Mesothelial cell of epicardium (in vitro differentiated cells): ENCODE measurements at places on chromosomes 7 and 10.

DNA sequence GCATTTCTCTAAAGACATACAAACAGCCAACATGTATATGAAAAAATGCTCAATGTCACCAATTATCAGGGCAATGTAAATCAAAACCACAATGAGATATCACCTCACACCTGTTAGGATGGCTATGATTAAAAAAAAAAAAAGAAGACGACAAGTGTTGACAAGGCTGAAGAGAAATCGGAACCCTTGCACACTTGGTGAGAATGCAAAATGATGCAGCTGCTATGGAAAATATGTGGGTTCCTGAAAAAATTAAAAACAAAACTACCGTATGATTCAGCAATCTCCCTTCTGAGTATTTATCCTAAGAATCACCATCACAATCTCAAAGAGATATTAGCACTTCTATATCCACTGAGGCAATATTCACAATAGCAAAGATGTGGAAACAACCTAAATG, 11.3 kb downstream of the LMBR1 start:
- no peak overlapping the region for H3K27ac ChIP-seq
- peaks cover 41% of the 10 kb centered on the region for H3K36me3 ChIP-seq
- no peaks in the 10 kb centered on the region for H3K27me3 ChIP-seq
- no peak overlapping the region for H3K4me3 ChIP-seq
- peaks cover 8% of the 10 kb centered on the region for H3K4me1 ChIP-seq
- DNase-seq = no peak

DNA sequence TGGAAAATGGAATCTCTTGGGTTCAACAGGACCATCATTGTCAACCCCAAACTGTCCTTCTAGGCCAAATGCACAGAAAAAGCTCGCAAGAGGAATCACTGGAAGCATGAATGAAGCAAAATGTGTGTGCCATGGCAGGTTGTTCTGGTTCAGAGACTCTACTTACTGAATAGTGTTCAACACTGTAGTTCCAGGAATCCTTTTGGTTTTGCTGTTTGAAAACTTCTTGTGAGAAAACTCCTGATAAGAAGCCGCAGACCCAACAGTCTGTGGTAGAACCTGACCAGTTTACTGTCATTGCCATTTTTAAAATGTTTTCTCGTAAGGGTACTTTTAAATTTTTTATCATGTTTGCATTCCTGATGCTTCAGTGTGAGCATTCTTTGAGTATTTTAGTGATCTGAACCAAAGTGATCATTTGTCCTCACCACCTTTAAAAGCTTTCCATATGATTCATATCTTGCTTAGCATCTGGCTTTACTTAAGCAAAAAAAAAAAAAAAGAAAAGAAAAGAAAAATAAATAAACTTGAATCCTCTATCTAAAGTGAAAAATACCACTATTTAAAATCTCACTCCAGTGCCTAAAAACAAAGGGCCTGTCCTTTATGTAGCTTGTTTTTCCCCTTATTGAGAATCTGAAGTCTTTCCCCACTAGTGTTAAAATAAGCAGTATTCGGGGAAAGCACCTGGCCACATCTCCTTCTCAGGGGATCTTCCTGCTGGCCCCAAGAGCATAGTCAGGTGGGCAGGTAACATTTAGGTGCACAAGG, 92.4 kb downstream of the WNT2 start:
- peaks cover 31% of the 10 kb centered on the region for H3K4me1 ChIP-seq
- DNase-seq = no peak
- peak overlapping the region; percentile 93 for H3K27ac ChIP-seq
- H3K4me3 ChIP-seq = no peak overlapping the region

- peaks cover 6% of the 10 kb centered on the region for H3K36me3 ChIP-seq
- H3K4me3 ChIP-seq = no peak overlapping the region
- DNase-seq = no peak
- peaks cover 30% of the 10 kb centered on the region for H3K4me1 ChIP-seq
- H3K27me3 ChIP-seq = no peaks in the 10 kb centered on the region
Measured at GRCh38 chr10:20647756-20648155, 249.4 kb downstream of the NEBL start.

- no peak overlapping the region for H3K4me3 ChIP-seq
- H3K27ac ChIP-seq = peak overlapping the region; percentile 41
- peaks cover 62% of the 10 kb centered on the region for H3K4me1 ChIP-seq
- DNase-seq = no peak
Measured at GRCh38 chr10:110076559-110077318, 69.0 kb downstream of the ADD3 start.

DNA sequence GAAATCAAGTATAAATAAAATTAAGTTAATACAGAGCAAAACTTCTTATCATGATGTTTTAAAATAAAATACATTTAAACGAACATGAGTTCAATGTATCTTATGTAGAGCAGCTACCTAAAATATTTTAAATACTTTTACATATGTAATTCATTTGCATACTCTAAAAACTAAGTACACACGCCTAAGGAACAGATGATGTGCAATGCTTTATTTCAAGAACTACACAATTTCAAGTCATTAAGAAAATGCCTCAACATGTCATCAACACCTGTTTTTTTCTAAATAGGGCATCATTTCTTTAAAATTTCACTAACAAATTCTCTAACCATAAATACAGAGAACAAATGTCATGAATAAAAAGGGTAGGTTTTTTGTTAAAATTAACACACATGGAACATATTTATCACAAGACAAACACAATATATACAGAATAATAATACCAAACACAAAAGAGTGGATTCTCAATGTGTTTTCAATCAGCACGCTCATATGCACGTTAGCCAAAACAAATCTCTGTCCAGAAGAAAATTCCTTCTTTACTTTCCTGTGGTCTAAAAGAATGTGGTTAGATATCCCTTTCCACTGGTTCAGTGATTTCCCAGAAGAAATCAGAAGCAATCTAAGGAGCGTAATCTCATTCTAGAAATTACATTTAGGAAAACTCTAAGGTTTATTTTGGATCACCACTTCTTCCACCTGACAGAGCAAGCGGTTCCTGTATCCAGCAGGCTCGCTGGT, 73.0 kb upstream of the PFKP start:
- H3K4me1 ChIP-seq = no peaks in the 10 kb centered on the region
- no peak for DNase-seq
- H3K27ac ChIP-seq = no peak overlapping the region
- no peak overlapping the region for H3K4me3 ChIP-seq
- peaks cover 13% of the 10 kb centered on the region for H3K27me3 ChIP-seq

DNA sequence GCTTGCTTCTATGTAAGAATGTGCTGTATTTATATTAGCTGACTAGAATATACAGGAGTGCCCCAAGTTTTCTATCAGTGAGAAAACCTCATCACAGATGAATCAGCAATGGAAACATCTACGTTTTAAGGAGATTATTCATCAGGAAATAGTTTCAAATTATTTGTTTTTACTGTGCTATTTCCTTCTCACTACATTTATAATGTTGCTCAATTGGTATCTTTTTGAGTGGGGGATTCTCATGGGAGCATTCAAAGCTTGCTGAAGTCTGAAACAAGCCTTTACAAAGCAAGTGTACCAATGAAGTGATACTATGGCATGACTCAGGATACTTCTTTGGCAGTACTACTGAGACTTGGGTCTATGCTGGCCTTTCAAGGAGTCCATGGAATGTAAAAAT, 191.1 kb upstream of the SLC26A5 start:
- H3K36me3 ChIP-seq = no peaks in the 10 kb centered on the region
- H3K27ac ChIP-seq = no peak overlapping the region
- DNase-seq = no peak
- H3K27me3 ChIP-seq = no peaks in the 10 kb centered on the region
- H3K4me3 ChIP-seq = no peak overlapping the region
- no peaks in the 10 kb centered on the region for H3K4me1 ChIP-seq

GRCh38 chr7:22566176-22566575, 66.2 kb upstream of the STEAP1B start:
- H3K27me3 ChIP-seq = no peaks in the 10 kb centered on the region
- peaks cover 24% of the 10 kb centered on the region for H3K4me1 ChIP-seq
- H3K4me3 ChIP-seq = no peak overlapping the region
- no peaks in the 10 kb centered on the region for H3K36me3 ChIP-seq

GRCh38 chr7:106049139-106049752, 62.9 kb downstream of the SYPL1 start:
- H3K36me3 ChIP-seq = no peaks in the 10 kb centered on the region
- H3K4me1 ChIP-seq = peaks cover 11% of the 10 kb centered on the region
- H3K4me3 ChIP-seq = no peak overlapping the region
- peaks cover 27% of the 10 kb centered on the region for H3K27me3 ChIP-seq

GRCh38 chr10:50550291-50550839, 73.4 kb downstream of the SGMS1 start:
- H3K36me3 ChIP-seq = peaks cover 7% of the 10 kb centered on the region
- H3K4me3 ChIP-seq = no peak overlapping the region
- no peak for DNase-seq
- H3K27me3 ChIP-seq = no peaks in the 10 kb centered on the region
- H3K4me1 ChIP-seq = peaks cover 22% of the 10 kb centered on the region
- H3K27ac ChIP-seq = no peak overlapping the region

- no peak overlapping the region for H3K27ac ChIP-seq
- H3K36me3 ChIP-seq = no peaks in the 10 kb centered on the region
- no peak for DNase-seq
- peaks cover 95% of the 10 kb centered on the region for H3K27me3 ChIP-seq
- no peak overlapping the region for H3K4me3 ChIP-seq
Measured at GRCh38 chr7:157021871-157022680, 11.6 kb upstream of the MNX1 start.

DNA sequence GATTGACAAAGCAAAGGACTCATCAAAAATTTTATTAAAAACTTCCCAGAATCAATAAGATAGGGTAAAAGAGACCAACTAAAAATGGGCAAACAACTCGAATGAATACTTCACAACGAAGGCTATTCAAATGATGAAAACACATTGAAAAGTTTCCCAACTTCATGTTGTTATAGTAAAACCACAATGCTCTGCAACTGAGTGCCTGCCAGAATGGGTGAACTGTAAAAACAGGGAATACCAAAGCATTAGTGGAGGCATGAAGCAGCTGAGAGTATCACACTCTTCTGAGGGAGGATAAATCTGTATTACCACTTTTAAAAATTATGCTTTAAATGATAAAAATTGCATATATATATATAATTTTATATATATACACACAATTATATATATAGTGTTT, 1214.7 kb downstream of the SORCS3 start:
- H3K36me3 ChIP-seq = no peaks in the 10 kb centered on the region
- H3K27me3 ChIP-seq = peaks cover 4% of the 10 kb centered on the region
- no peak overlapping the region for H3K27ac ChIP-seq
- no peak for DNase-seq
- no peaks in the 10 kb centered on the region for H3K4me1 ChIP-seq
- H3K4me3 ChIP-seq = no peak overlapping the region

DNA sequence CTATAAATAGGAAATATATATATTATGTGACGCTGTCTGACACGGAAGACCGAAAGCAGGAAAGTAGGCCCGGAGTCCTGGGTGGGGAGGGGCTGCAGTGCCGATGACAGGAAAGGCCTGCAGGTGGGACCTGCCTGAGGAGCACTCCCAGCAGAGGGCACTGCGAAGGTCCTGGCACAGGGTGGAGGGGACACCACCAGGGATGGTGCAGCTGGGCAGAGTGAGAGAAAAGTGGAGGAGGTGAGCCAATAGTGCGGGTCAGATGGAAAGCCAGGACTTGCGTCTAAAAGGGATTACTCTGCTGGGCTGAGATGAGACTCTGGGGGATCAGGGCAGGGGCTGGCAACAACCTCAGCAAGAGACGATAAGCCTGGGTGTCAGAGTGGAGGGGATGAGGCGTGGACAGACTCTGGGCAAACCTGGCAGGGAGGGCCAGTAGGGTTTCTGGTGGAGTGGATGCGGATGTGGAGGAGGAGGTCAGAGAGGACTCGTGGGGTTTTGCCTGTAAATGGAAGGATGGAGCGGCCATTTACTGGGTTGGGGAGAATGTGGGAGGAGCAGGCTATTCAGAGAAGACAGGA, 118.2 kb upstream of the ZNF746 start:
- no peak overlapping the region for H3K27ac ChIP-seq
- DNase-seq = no peak
- no peaks in the 10 kb centered on the region for H3K4me1 ChIP-seq
- no peak overlapping the region for H3K4me3 ChIP-seq
- peaks cover 67% of the 10 kb centered on the region for H3K36me3 ChIP-seq

DNA sequence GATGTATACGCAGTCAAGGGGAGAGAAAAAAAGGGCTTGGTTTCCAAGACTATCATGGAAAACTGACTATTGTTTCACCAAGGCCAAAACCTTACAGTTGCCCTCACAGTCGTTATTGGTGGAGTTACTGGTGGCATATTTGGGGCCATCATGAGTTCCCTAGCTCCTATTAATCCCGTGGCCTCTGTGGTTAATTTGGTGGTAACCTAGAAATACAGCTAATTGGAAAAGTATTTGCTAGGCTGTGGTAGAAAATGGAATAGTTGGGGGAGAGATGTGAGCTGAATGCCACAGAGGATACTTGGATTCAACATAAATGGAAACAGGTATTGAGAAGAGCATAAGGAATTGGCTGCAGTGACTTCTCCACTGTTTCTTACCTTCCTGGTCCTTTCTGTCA, 450.7 kb downstream of the KCNMA1 start:
- H3K27ac ChIP-seq = no peak overlapping the region
- H3K27me3 ChIP-seq = no peaks in the 10 kb centered on the region
- DNase-seq = no peak
- no peaks in the 10 kb centered on the region for H3K36me3 ChIP-seq
- H3K4me3 ChIP-seq = no peak overlapping the region

DNA sequence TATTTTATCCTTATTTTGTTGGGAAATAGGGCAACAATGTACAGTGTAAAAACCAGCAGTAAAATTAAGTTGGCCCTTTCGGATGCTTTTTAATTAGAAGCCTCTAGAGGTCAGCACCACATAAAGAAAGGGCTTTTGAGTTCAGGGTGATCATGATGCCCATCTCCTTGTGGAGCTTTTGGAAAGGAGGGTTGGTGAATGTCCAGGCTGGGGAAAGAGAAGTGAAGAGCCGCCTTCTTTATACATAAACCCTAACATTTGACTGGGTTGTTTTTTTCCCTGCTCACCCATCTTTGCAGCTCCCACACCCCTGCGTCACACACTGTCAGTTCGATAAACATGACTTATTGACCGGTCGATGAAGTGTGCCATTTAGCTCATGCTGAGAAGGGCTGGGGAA, 29.8 kb downstream of the MTURN start:
- H3K27ac ChIP-seq = no peak overlapping the region
- DNase-seq = no peak
- H3K27me3 ChIP-seq = peaks cover 3% of the 10 kb centered on the region
- H3K4me1 ChIP-seq = peaks cover 47% of the 10 kb centered on the region
- H3K36me3 ChIP-seq = no peaks in the 10 kb centered on the region

DNA sequence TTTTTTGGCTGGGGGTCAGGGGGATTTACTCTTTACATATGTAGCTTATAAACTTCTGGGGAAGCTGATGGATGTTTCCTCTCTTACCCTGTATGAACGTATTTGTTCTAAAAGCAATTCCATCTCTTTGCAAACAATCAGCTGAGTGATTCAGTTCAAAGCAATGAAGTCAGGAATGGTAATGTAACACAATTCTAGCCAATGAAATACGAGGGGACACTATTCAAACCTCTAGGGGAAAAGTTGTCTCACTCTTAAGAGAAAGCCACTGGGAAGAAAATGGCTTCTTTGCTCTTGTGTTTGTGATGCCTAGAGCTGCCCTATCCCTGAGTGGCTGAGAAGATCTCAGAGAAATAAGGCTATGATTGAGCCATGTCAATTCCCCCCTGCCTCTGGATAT, 134.8 kb upstream of the SEMA3C start:
- no peak overlapping the region for H3K4me3 ChIP-seq
- H3K27me3 ChIP-seq = no peaks in the 10 kb centered on the region
- no peak for DNase-seq
- peaks cover 12% of the 10 kb centered on the region for H3K4me1 ChIP-seq
- peaks cover 15% of the 10 kb centered on the region for H3K36me3 ChIP-seq
